ENCODE measurements at places on chromosomes 6 and 20.

DNA sequence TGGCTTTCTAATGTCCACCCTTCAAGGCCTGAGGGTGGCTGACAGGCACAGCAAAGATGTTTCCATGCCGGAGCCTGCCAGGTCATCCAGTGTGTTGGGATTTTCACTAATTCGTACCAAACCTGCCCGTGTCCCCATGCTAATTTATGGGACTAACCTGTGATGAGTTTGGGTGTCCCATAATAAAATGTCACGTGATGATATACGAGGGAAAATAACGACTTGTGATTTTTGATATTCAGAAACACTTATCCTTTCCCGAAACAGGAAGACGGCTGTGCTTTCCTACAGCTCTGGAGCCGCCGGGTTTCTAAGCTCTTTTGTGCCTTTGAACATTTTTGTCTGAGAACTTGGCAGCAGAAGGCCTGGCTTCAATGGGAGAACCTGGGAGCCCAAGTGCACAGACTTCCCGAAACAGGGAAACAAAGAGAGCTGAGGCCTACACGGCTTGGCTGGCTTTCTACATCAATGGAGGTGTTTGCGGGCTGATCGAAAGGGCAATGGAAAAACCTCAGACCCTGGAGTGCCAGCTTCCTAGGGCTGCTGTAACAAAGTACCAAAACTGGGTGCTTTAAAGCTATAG, 171.9 kb upstream of the JARID2 start:
- no peak for DNase-seq

- no peak for DNase-seq
These were observed 300.9 kb downstream of the DHX35 start for GRCh38 chr20:39263076-39263475.

DNA sequence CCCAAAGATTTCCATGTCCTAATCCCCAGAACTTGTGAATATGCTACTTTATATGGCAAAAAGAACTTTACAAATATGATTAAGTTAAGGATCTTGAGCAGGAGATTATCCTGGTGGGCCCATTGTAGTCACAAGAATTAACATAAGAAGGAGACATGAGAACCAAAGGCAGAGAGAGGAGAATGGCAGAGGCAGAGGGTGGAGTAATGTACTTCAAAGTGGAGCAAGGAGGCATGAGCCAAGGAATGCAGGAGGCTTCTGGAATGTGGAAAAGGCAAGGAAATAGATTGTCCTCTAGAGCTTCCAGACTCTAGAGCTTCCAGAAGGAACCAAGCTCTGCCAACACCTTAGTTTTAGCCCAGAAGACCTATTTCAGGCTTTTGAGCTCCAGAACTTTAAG, 147.4 kb downstream of the MOXD1 start:
- no peak for DNase-seq

GRCh38 chr6:113564371-113565171, 292.6 kb upstream of the MARCKS start:
- peak; percentile 44 for DNase-seq

DNA sequence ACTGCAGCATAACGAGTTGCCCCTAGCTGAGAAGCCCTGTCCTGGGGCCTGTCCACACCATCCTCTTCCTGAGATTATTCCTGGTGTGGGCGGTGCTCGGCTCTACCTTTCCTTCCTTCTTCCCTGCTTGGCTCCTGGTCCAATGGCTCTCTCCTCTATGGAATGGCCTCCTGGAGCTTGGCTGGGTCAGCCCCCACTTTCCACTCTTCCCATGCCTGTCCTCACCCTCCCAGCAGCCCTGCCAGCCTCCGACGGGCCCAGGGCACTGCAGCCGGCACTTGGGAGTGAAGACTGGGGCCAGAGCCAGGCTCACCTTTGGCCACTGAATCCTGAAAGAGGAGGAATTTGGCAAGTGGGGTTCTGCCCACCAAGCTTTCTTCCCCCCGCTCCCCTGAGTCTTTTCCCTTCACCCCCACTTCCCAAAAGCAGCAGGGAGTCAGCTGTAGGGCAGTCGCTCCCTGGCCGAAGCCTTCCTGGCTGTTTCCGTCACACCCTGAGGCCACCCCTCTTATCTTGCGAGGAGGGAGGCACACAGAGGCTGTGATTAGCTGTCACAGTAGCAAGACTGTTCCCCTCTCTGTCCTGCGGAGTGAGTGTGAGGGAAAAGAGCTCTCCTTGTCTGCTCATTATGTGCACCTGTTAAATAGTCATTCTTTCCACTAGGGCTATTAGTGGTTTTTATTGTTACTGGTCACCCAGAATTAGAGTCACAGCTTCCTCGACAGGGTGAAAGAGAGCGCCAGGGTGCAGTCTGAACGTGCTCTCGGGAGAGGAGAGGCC, 6.3 kb upstream of the CDSN start:
- no peak for DNase-seq

DNA sequence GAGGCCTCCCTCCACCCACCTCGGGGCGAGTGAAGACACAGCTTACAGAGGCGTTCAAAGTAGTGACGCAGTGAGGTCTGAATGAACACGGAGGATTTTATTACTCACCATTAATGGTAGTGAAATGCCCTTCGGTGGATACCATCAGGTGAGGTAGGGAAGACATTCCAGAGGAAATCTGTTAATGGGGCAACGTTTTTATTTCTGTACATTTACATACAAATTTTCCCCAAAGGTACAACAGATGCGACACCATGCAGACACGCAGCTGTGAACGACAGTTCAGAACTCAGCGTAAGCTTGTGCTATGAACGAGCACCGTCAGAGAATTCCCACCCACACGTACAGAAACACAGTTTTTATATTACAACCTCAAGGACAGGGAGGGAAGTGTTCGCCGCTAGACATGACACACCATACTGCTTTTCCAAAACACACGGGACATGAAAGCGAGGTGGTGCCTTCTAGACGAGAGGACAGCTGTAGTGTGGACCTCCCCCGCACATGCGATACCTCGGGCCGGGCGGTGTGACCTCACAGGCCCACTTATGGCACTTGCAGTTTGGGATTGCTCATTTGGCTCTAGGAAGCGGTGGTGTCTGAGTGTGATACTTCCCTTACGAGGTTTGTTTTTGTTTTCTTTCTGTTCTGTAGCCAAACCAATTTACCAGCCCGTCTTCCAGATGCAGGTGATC, 10.7 kb downstream of the PSMG4 start:
- DNase-seq = no peak

- DNase-seq = no peak
These were observed 195.6 kb downstream of the PREX1 start for GRCh38 chr20:48632017-48632824.
